ENCODE measurements at places on chromosomes 7 and 10.
A peak's percentile ranks its signal among the peaks of the same experiment; 100 is the strongest.

- no peak for DNase-seq
Observed at GRCh38 chr10:132643709-132644526, 106.3 kb downstream of the INPP5A start.

DNA sequence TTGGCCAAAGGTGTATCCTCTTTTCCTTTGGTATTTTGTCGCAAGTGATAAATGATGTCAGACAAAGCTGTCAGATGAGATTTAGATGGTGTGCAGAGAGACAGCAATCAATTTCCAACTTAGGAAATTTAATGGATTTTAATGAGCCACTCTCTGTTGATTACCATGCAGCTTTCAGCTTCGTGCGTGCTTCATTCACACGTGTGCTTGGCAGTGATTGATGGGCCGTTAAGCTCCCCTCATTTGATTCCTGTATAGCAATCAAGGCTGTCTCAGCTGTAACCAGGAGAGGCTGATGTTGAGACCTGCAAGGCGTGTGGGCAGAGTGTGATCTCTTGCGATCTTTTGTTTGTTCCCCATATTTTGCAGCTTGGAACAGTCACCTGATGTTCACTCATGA is 439.6 kb downstream of the CALN1 start:
- DNase-seq = no peak

GRCh38 chr10:8473205-8473604 is 418.7 kb downstream of the GATA3 start:
- no peak for DNase-seq

DNA sequence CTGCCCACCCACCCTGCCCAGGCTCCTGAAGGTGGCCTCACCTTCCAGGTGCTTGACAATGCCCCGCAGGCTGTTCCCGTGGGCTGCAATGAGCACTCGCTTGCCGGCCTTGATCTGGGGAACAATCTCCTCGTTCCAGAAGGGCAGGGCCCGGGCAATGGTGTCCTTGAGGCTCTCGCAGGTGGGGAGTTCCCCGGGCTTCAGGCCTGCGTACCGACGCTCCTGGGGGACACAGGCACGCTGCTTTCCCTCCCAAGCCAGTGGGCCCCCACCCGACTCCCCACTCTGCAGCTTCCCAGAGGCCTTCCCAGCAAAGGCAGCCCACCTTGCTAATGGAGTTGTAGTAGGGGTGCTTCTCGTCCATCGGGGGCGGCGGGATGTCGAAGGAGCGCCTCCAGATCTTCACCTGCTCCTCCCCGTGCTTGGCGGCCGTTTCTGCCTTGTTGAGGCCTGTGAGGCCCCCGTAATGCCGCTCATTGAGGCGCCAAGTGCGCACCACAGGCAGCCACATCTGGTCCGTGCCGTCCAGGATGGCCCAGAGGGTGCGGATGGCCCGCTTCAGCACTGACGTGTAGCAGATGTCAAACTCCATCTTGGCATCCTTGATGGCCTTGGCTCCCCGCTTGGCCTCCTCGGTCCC is 456 bp downstream of the PGAM2 start:
- DNase-seq = no peak

DNA sequence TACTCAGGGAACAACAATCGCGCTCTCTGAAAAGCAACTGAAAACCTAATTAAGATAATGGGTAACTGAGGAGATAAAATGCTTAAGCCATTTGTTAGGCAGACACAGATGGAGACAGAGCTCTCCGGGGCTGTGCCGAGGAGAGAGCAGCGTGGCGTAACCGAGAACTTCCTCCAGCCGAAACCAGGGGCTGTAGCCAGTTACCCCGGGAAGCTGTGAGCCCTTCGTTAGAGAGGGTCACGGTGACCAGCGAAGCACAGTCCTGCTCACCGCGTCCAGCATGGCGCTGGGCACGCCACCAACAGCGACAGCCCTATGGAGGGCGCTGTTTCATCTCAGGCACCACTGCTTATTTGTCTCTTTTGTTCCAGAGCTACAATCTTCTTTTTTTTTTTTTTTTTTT is 16.1 kb downstream of the PAPOLB start:
- DNase-seq = no peak

DNA sequence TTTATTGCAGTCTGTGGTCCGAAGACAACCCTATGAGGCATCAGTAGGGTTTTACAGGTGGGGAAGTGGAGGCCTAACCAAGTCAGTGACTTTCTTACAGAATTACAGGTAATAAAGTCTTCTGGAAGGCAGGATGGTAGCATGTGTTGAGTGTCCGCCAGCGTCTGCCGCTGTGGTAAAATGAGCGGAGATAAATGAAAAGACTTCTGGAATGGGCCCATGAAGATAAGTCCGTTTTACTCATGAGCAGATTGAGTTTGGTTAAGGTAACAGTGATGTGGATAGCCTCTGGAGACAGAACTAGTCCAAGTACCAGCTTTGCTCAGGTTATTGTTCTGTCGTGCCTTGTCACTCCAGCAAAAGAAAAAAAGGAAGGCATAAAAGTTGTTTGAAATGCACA is 966 bp downstream of the FBH1 start:
- no peak for DNase-seq

DNA sequence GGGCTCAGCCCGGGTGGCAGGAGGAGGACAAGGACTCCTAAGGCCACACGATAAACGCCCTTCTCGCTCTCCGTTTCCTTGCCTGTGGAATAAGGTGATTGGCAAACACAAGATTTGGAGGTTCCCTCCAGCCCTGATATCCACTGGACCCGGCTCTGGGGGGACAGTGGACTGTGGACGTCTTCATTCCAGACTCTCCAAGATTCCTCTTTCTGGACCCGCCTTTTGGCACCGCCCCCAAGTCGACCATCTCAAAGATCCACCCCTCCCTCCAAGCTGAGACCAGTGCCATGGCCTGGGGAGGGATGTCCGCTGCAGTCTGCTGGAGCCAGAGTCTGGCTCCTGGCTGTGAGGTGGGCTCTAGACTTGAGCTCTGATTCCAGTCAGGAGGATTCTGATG is 23.6 kb downstream of the ZNF783 start:
- DNase-seq = no peak

DNA sequence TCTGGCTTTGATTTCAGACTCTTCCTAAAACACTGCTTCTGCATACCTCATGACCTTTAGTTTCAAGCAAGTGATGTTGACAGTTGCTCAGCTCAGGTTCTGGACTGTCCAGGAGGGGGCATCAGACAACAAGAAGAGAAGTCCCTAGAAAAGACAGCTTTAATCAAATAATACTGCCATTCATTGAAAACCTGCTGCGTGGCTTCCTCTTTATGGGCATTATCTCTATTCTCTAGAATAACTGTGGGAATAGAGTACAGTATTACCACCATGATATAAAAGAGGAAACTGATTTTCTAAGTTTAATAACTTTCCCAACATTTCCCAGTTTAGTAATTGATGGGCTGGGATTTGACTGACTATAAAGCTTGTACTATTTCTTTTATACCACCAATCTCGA is 170.4 kb downstream of the SNX13 start:
- peak; percentile 5 for DNase-seq

- DNase-seq = no peak
Observed at GRCh38 chr7:52920977-52921376, 114.5 kb upstream of the POM121L12 start.

GRCh38 chr7:140060788-140061606 is 1.8 kb downstream of the PARP12 start:
- DNase-seq = no peak

DNA sequence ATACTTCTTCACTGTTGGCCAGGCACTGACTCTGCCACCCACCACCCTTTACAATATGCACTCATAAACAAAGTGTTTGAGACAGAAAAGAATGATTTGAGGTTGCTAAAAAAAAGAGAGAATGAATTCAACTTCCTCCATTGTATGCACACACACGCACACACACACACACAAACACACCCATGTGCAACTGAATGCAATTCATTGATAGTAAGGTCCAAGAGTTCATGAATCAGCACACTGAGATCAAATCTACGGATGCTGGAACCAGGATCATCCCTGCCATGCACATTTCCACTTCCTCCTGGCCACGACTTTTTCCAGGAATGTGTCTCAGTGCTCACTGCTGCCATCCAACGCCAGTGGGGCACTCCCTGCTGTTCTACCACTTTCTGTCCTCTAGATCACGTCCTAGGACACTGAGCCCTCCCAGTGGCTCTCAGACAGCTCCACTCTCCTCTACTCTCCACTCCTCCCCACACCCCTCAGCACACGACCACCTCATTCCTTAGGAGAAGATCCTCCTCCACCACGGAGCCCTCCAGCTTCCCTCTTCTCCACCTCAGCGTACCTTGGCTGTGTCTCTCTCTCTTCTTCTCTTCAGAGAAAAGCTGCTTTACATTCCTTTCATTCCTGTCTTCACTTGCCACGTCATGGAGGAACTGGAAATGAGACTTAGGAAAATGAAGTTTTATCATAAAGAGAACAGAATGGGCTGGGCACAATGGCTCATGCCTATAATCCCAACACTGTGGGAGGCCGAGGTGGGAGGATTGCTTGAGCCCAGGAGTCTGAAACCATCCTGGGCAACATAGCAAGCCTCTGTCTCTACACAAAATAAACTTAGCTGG is 12.0 kb upstream of the TMEM213 start:
- DNase-seq = no peak

DNA sequence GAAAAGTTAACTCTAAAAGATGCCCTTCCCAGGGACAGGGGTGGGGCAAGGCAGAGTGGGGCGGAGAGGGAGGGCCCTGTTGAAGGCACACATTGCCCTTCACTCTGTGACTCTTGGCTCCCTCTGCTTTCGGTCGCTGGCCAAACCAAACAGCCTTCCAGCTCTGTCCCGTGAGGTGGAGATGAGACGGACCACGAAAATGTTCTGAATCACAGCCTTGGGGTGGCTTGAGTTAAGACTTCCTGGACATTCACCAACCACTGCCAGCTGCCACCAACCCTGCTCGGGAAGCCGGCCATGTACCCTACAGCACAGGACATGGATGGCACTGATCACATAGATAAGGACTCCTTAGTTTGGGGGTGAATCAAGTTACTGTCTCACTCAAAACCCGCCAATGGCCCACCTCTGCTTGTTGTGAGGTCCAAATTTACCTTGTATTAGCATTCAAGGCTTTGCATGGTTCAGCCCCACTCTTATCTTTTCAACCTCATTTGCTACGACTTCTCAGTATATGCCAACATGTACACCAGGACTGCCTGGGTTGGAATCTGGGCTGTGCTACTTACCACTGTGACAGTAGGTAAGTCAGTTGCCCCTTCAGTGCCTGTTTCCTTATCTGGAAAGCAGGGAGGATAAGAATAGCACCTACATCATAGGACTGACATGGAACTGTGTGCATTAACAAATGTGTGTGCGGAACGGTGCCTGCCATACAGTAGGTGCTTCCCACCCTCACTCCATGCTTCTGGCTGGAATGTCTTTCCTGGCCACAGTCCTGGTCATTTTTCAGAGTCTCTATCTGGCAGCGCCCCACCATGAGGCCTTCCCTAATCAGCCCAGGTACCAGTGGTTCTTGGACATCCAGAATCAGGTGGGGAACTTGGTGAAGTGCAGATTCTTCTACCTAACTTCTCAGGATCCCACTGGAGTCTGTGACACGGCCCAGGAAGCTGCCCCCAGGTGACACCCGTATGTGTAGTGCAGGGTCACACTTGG is 28.0 kb downstream of the ITPRIP start:
- no peak for DNase-seq

GRCh38 chr7:157818701-157819454 is 482.1 kb downstream of the DNAJB6 start:
- no peak for DNase-seq

- DNase-seq = no peak
Observed at GRCh38 chr10:5292196-5292735, 72.5 kb upstream of the UCN3 start.

DNA sequence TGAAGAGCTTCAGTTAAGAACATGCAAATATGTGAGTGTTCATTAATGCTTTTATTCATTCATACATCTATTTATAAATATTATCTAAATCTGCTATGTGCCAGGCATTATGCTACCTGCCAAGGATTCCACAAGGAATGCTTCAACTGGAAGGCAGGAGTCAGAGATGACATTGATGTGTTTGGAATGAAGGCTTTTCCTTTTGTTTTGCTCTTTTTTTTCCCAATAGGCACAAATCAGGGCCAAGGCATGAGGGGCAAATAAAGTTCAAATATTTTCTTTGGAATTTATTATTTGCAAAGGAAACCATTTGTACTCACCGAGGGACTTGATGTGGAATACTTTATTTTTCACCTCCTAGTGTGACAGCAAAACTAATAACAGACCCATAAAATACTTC is 530.3 kb downstream of the ARL4A start:
- no peak for DNase-seq

- DNase-seq = no peak
Observed at GRCh38 chr7:125425506-125425905, 495.9 kb upstream of the POT1 start.

DNA sequence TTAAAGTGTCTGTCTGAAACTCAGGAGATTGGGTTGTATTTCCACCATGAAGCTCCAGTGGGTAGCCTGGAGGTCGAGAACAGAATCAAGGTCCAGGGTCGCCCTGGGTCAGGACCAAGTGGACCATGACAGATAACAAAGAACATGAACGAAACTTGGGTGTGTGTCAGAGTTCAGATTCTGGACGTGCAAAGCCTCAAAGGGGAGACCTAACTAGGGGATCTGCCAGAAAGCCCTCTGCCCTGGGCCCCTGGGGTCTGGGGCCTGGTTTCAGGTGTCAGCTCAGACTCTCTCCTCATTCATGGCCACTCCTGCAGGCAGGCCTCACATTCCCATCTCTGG is 1.6 kb downstream of the RASSF4 start:
- DNase-seq = no peak

DNA sequence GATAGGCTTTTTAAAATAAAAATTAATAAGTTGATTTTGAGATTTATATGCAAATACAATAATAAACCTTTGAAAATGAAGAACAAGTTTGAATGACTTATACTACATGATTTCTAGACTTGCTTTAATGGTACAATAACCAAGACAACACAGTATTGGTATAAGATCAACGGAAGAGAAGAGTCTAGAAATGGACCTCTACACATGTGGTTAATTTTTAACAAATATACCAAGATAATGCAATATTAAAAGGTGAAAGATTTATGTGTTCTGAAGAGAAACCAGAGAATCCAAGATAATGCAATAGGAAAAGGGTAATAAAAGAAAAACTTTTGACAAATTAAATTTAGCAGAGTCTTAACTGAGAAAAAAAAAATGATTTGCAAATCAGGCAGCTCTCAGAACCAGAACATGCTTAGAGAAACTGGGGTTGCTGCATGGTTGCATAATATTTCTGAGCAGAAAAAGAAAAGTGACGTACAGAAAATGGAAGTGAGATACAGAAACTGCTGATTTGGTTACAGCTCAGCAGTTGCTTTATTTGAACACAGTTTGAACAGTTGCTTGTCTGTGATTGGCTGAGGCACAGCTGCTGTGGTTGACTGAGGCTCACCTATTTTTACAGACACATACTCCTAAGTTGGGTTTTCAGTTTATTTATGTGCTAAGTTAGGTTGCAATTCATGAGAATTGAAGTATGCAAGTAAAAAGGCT is 365.9 kb downstream of the CRPPA start:
- no peak for DNase-seq

- DNase-seq = no peak
Observed at GRCh38 chr10:116183733-116184511, 89.1 kb downstream of the GFRA1 start.

DNA sequence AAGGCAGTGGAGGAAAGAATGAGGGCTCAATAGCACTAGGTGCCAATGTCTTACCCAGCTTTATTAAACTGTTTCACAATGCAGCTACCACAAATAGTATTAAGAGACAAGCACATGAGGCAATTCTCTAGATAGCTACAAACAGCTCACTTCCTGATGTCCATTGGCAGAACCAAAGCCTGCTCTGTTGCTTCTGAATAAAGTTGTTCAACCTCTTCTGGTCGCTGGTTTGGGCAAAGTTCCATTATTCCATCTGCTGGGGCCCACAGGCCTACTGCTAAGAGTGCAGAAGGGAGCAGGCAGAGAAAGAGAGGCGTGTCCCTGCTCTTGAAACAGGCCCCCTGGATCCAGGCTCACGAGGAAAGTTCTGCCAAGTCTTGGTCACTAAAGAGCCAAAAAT is 173.9 kb downstream of the ZNF438 start:
- DNase-seq = no peak
